NCI-H446 treated with DMSO at 0.1 percent for 48 hours (cell line): ENCODE measurements at places on chromosomes 7 and 10.
A peak's percentile ranks its signal among the peaks of the same experiment; 100 is the strongest.

- DNase-seq = no peak
These were observed 603 bp upstream of the HECW1 start for GRCh38 chr7:43111630-43112458.

GRCh38 chr10:110491346-110491745, 6.4 kb upstream of the DUSP5 start:
- DNase-seq = no peak

DNA sequence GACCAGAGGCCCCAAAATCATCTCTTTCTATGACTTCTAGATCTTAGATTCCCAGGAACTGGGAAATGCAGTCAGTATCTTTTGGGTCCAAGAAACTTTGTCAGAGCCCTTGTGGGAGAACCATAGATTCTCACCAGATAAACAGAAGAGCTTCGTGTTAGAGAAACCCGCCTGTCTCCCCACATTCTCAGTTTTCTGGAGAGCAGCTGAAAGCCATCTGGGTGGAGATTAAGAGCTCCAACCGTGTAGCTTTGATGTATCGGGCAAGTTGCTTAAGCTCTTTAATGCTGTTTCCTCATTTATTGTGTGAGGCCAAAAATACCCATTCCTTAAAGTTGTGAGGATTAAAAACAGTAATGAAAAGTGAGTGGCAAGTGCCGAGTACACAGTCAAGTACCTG, 107.6 kb downstream of the WDR37 start:
- DNase-seq = no peak

- no peak for DNase-seq
These were observed 52.9 kb downstream of the CYP26A1 start for GRCh38 chr10:93126483-93127052.

- no peak for DNase-seq
These were observed 1.1 kb downstream of the EPHA1 start for GRCh38 chr7:143407287-143408251.

GRCh38 chr7:30237271-30237695, 47.1 kb upstream of the ZNRF2 start:
- no peak for DNase-seq

DNA sequence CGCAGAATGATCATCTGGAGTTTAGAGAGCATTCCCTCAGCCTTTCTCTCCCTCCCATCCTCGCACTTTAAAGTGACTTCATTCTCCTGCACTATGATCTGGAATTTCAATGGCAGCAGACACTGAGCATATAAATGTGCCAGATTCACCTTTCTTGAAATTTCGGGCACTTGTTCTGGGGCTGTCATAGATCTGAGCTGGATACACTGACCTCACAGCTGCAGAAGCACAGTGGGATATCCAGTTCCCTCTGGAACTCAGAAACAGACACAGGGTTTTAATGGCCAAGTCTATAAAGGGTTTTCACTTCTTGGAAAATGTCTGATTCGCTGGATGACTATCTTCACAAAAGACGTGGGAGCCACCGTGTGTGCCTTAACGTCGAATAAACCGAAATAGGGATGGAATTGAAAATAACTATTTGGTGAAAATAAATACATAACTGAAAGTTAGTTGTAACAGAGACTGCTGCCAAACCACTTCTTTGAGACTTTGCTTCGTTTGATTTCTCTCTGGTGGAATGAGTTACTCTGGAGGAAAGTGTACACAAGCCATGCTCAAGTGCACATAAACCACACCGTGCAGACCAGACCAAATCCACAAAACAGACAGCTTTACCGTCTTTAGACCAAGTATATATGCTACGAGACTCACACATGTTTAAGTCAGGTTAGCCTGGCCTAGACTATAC, 126.1 kb downstream of the SVIL start:
- no peak for DNase-seq

- DNase-seq = no peak
These were observed 152.7 kb upstream of the SHH start for GRCh38 chr7:155965010-155965409.

- DNase-seq = peak; percentile 34
These were observed 138.5 kb downstream of the CPED1 start for GRCh38 chr7:121126801-121127534.

- DNase-seq = no peak
These were observed 11.0 kb downstream of the TWIST1 start for GRCh38 chr7:19106241-19107080.

DNA sequence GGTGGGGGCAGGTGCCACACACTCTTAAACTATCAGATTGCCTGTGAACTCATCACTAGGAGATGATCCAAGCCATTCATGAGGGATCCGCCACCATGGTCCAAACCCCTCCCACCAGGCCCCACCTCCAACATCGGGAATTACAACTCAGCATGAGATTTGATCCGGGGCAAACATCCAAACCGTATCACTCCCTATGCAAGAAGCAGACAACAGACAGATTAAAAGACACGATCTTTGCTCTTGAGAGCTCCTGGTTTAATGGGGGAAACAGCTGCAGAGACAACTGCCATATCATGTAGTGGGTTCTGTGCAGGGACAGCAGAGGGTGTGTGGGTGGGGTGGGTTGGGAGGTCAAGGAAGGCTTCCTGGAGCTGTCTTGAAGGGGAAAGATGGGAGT, 123.6 kb downstream of the EMX2 start:
- DNase-seq = no peak

DNA sequence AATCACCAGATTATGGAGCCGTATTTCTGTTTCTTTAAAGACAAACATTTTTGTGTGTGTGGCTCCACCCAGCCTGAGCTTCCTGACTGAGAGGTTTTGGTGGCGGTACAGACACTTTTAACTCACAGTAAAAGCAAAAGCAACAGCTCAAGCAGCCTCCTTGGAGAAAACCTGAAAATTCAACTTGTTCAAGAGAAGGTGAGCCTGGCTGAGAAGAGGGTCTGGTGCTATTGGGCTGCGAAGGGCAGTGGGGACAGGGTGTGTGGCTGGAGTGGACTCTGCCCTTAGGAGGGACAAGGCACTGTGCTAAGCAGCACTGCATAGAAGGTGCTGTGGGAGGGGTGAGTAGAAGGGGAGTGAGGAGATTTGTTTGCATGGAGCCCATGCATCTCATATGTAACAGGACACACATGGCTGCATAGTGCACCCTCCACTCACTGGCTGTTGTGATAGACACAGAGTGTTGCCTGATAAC, at the start of gene GIMAP7:
GIMAP7 (plus strand) TSS at position 125 of the 475 bp plus-strand sequence. CDS start 5,103 bp downstream, outside the sequence.
- DNase-seq = no peak
